ENCODE measurements at places on chromosomes 3 and 15.

GRCh38 chr15:31776039-31776438, 254.3 kb upstream of the CHRNA7 start:
- DNase-seq, result no peak
- no peaks in the 10 kb centered on the region for H3K36me3 ChIP-seq
- H3K27me3 ChIP-seq, result no peaks in the 10 kb centered on the region
- H3K27ac ChIP-seq, result no peak overlapping the region
- H3K4me1 ChIP-seq, result no peaks in the 10 kb centered on the region

DNA sequence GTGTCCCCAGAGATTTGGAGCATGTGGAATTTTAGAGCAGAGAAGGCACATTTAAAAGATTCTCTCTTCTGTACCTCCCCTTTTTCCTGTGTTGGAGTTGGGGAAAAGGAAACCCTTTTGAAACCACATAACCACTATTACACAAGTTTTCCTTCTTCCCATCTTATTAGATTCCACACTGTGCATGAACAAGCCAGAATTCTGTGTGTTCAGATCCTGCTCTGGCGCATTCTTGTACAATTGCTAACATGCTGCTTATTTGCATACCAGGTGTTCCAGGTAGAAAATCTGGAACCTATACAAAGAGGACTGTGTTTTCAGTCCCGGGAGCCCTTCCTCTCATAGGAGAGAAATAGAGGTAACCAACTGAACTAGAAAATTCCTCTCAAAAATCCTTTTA, 2.6 kb upstream of the CIB2 start:
- no peaks in the 10 kb centered on the region for H3K27me3 ChIP-seq
- H3K4me3 ChIP-seq, result no peak overlapping the region
- no peaks in the 10 kb centered on the region for H3K36me3 ChIP-seq
- peaks cover 5% of the 10 kb centered on the region for H3K4me1 ChIP-seq
- no peak overlapping the region for H3K27ac ChIP-seq

GRCh38 chr15:74466570-74466969, 5.6 kb upstream of the UBL7 start:
- no peaks in the 10 kb centered on the region for H3K27me3 ChIP-seq
- H3K27ac ChIP-seq, result no peak overlapping the region
- H3K36me3 ChIP-seq, result no peaks in the 10 kb centered on the region
- peaks cover 6% of the 10 kb centered on the region for H3K4me1 ChIP-seq
- no peak overlapping the region for H3K4me3 ChIP-seq
- no peak for DNase-seq

- H3K4me1 ChIP-seq, result peaks cover 47% of the 10 kb centered on the region
- H3K4me3 ChIP-seq, result no peak overlapping the region
- H3K27me3 ChIP-seq, result no peaks in the 10 kb centered on the region
Observed at GRCh38 chr15:78906316-78906620, 33.6 kb downstream of the MORF4L1 start.

GRCh38 chr3:139933766-139934165, 1.2 kb upstream of the CLSTN2 start:
- no peak overlapping the region for H3K4me3 ChIP-seq
- no peaks in the 10 kb centered on the region for H3K36me3 ChIP-seq
- H3K4me1 ChIP-seq, result no peaks in the 10 kb centered on the region
- no peak for DNase-seq
- no peak overlapping the region for H3K27ac ChIP-seq

DNA sequence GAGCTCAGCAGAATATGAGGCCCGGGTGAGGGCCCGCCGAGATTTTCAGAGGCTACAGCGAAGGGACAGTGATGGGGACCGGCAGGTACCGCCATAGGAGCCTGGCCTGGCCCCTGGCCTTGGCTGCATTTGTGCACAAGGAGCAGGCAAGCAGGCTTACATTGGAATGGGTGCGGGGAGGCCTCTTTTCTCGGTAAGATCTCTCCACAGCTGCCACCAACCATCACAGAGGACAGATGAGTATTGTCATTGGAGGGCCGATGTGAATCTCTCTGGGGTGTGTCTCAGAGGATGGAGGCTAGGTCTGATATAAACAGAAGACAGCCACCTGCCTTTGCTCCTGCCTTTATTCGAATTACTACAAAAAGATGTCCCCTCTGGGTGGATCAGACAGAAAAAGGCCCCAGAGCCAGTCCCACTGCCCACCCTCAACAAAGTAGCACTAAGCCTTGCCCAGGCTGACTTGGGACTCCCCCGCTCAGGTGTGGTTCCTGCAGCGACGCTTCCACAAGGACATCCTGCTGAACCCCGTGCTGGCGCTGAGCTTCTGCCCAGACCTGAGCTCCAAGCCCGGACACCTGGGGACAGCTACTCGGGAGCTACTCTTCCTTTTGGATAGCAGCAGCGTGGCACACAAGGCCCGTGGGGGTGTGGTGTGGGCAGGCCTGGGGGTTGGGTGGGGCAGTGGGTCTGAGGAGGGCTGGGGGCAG, 5.4 kb downstream of the VWA5B2 start:
- H3K36me3 ChIP-seq, result no peaks in the 10 kb centered on the region
- no peak overlapping the region for H3K4me3 ChIP-seq
- peak; percentile 68 for DNase-seq
- H3K27ac ChIP-seq, result no peak overlapping the region

GRCh38 chr15:83449937-83450506, 2.9 kb downstream of the SH3GL3 start:
- no peak overlapping the region for H3K27ac ChIP-seq
- no peak overlapping the region for H3K4me3 ChIP-seq
- DNase-seq, result no peak
- peaks cover 6% of the 10 kb centered on the region for H3K4me1 ChIP-seq
- peaks cover 25% of the 10 kb centered on the region for H3K27me3 ChIP-seq
- H3K36me3 ChIP-seq, result no peaks in the 10 kb centered on the region

GRCh38 chr3:40980467-40980866, 218.8 kb upstream of the CTNNB1 start:
- H3K4me1 ChIP-seq, result peaks cover under 1% of the 10 kb centered on the region
- no peaks in the 10 kb centered on the region for H3K27me3 ChIP-seq
- H3K36me3 ChIP-seq, result no peaks in the 10 kb centered on the region

GRCh38 chr3:161314836-161315395, 56.4 kb downstream of the SPTSSB start:
- DNase-seq, result no peak
- H3K36me3 ChIP-seq, result no peaks in the 10 kb centered on the region
- H3K27me3 ChIP-seq, result no peaks in the 10 kb centered on the region
- H3K4me3 ChIP-seq, result no peak overlapping the region
- no peak overlapping the region for H3K27ac ChIP-seq

GRCh38 chr3:13348661-13349396, 71.3 kb downstream of the NUP210 start:
- H3K4me1 ChIP-seq, result peaks cover 8% of the 10 kb centered on the region
- H3K36me3 ChIP-seq, result no peaks in the 10 kb centered on the region
- H3K27me3 ChIP-seq, result peaks cover 14% of the 10 kb centered on the region
- no peak overlapping the region for H3K27ac ChIP-seq
- peak; percentile 83 for DNase-seq
- no peak overlapping the region for H3K4me3 ChIP-seq
